Esophagus muscularis mucosa (tissue), 4 donors: ENCODE measurements at places on chromosomes 16 and 17. TPM values are rescaled to one million over a fixed set of nuclear protein-coding genes. Genes with fewer than 3 reads are reported as not detected.
A peak's percentile ranks its signal among the peaks of the same experiment; 100 is the strongest.

GRCh38 chr16:88769617-88770460, 15.2 kb downstream of the PIEZO1 start:
- H3K27me3 ChIP-seq = no peaks in the 10 kb centered on the region
- H3K4me3 ChIP-seq = peak overlapping the region; percentile 37
- peaks cover 80% of the 10 kb centered on the region for H3K4me1 ChIP-seq
- H3K27ac ChIP-seq = peak overlapping the region; percentile 92
- no peak for DNase-seq

DNA sequence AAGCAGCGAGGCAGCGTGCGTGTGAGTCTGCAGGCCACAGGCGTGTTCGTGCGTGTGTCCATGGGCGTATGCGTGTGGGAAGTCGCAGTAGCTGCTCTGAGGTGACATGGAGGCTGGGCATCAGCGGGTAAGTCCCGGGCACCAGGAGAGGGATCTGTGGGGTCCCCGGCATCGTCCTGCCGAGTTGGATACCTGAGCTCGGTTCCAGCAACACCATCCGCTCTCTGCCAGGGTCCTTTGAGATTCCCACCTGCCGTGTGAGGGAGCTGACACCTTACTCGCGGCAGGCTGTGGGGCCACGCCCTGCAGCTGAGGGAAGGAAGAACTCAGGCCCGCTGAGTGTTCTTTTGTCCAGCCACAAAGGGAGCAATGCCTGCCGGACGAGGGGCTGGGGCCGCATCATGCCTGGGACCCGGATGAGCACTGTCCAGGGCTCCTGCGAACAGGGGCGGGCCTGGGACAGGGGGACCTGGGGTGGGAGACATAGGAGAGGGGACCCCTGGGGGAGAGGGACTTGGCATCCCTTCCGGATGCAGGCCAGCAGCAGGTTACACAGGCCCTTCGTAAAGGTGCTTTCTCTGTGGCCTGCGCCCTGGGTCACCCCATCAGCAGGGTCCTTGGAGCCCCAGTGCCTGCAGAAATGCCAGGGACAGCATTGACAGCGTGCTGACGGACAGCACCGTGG, 5.0 kb upstream of the SNAI3 start:
- no peak overlapping the region for H3K27ac ChIP-seq
- H3K4me3 ChIP-seq = no peak overlapping the region
- peaks cover 14% of the 10 kb centered on the region for H3K36me3 ChIP-seq
- no peak for DNase-seq
- peaks cover 10% of the 10 kb centered on the region for H3K4me1 ChIP-seq

DNA sequence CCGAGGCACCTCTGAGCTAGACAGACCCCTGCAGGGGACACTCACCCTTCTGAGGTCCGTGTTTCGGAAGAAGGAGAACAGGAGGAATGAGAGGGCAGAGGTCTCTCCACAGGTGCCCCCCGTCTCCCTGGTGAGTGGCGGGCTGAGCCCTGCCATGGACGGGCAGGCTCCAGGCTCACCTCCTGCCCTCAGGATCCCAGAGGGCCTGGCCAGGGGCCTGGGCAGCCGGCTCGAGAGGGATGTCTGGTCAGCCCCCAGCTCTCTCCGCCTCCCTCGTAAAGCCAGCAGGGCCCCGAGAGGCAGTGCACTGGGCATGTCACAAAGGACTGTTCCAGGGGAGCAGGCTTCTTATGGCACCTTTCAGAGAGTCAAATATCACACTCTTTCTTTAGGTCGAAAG, 62.8 kb downstream of the DHRS7C start:
- H3K36me3 ChIP-seq = no peaks in the 10 kb centered on the region
- H3K27me3 ChIP-seq = no peaks in the 10 kb centered on the region
- no peaks in the 10 kb centered on the region for H3K4me1 ChIP-seq
- H3K4me3 ChIP-seq = no peak overlapping the region
- no peak overlapping the region for H3K27ac ChIP-seq

DNA sequence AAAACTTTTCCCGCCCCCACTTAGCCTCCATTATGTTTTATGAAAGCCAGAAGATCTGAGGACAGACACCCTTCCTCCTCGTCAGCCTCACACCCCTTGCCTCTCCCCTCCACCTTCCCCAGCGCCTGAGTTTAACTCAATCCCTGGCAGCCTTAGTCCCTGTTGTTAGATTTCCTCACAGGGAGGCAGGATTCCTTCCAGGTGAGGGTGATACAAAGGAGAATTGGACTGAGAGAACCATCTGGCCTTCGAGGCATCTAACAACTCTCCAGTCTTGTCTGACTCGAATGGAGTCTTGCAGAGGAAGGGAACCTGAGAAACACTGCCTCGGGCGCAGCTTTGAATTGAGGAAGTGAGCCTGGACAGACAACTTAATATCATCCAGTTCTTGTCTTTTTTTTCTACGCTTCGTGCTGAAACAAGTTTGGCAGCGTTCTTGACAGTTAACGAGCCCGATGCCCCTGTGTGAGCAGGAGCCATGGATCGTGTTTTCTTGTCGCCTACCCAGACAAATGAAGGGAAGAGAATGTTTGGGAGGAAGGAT, 1.3 kb upstream of the ZNF768 start:
- peaks cover 35% of the 10 kb centered on the region for H3K36me3 ChIP-seq
- H3K27ac ChIP-seq = peak overlapping the region; percentile 97
- no peaks in the 10 kb centered on the region for H3K27me3 ChIP-seq
- H3K4me1 ChIP-seq = peaks cover 38% of the 10 kb centered on the region

- H3K27me3 ChIP-seq = no peaks in the 10 kb centered on the region
- H3K4me3 ChIP-seq = no peak overlapping the region
- no peak for DNase-seq
- H3K4me1 ChIP-seq = peaks cover 7% of the 10 kb centered on the region
- H3K36me3 ChIP-seq = no peaks in the 10 kb centered on the region
- no peak overlapping the region for H3K27ac ChIP-seq
These were observed 1.0 kb downstream of the MYLK3 start for GRCh38 chr16:46746821-46747776.

GRCh38 chr16:72793017-72793416, 254.9 kb downstream of the ZFHX3 start:
- peaks cover 36% of the 10 kb centered on the region for H3K36me3 ChIP-seq
- H3K27me3 ChIP-seq = no peaks in the 10 kb centered on the region
- no peak overlapping the region for H3K27ac ChIP-seq
- H3K4me1 ChIP-seq = no peaks in the 10 kb centered on the region
- peak; percentile 19 for DNase-seq

DNA sequence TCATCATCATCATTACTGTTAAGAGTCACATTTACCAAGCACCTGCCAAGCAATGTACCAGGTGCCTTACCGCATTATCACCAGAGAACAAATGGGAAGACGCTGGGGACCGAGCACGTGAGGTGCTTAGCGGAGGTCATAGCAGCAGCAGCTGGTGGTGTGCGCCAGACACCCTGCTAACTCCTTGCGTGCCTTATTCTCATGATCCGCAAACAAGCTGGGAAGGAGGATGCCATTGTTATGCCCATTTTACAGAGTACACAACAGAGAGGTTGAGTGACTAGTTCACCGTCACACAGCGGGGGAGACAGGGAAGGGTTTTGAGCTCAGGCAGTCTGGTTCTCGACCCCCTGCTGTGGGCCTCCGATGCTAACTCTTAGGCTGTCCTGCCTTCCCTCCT, 7.3 kb downstream of the ATP2A3 start:
- H3K27ac ChIP-seq = no peak overlapping the region
- no peak for DNase-seq
- no peaks in the 10 kb centered on the region for H3K36me3 ChIP-seq
- H3K4me3 ChIP-seq = no peak overlapping the region
- H3K27me3 ChIP-seq = peaks cover 9% of the 10 kb centered on the region
- H3K4me1 ChIP-seq = peaks cover 32% of the 10 kb centered on the region

DNA sequence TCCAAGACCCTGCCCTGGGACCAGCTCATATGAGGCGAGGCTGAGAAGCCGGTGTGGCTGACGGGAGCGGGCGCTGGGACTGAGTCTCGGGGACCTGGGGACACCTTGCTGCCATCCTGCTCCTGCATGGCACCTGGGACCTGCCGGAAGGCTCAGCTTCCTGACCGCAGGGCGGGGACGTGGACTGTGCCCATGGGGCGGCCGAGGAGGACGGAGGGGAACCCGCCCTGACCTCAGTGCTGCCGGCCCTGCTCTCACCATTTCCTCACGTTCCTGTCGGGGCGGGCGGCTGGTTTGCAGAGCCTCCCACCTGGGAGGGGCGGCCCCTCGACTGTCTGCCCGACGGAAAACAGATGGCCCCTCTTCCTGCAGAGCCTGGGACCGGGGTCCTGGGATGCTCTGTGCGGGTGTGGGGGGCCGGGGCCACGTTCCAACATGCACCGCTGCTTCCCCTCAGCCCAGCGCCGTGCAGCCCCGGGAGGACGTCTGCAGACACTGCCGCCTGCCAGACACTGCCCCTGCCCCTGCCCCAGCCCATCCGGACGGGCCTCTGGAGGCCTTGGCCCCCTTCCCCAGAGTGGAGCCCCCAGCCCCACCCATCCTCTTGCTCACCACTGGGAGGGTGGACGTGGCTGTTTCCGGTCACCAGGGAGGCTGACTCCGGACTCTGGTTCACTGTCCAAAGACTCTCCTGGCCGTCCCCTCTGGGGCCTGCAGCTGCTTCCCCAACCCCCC, 43.9 kb upstream of the SSTR5 start:
- no peaks in the 10 kb centered on the region for H3K36me3 ChIP-seq
- DNase-seq = no peak
- peaks cover 73% of the 10 kb centered on the region for H3K27me3 ChIP-seq
- H3K27ac ChIP-seq = no peak overlapping the region
- no peak overlapping the region for H3K4me3 ChIP-seq

GRCh38 chr17:13523164-13523563, 78.6 kb downstream of the HS3ST3A1 start:
- DNase-seq = no peak
- H3K36me3 ChIP-seq = no peaks in the 10 kb centered on the region
- no peaks in the 10 kb centered on the region for H3K27me3 ChIP-seq
- H3K4me1 ChIP-seq = no peaks in the 10 kb centered on the region

DNA sequence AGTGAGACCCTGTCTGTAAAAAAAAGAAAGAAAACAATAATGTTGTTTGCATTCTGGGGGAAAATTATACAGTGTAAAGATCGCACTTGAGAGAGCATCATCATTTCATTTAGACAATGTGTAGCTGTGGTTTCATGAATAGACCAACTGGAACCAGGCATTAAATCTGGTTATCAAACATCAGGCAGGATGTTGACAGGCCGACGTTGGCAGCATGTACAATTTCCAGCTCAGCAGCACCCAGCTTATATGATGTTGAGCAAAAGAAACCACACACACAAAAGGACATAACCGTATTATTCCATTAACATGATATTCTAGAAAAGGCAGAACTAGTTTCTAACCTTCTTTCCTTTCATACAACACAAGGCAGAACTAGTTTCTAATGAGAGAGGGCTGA, 5.8 kb downstream of the MARVELD3 start:
- DNase-seq = no peak
- H3K27ac ChIP-seq = no peak overlapping the region
- H3K36me3 ChIP-seq = no peaks in the 10 kb centered on the region
- no peak overlapping the region for H3K4me3 ChIP-seq

The PYY gene
- not detected for total RNA-seq

The SPATA22 gene
- total RNA-seq = not detected

The NPIPA5 gene
- total RNA-seq = 12.0 TPM

The CCDC40 gene
- 9.5 TPM for total RNA-seq

The DNAH3 gene
- total RNA-seq = under 0.01 TPM

The KRT32 gene
- not detected for total RNA-seq

The WNT3 gene
- 1.3 TPM for total RNA-seq

The ERI2 gene
- total RNA-seq = 8.3 TPM

The CTCF gene
- total RNA-seq = 46.3 TPM
